Endothelial cell of umbilical vein (primary cell): ENCODE measurements at places on chromosomes 4 and X. TPM values are rescaled to one million over a fixed set of nuclear protein-coding genes. Genes with fewer than 3 reads are reported as not detected.
A peak's percentile ranks its signal among the peaks of the same experiment; 100 is the strongest.

DNA sequence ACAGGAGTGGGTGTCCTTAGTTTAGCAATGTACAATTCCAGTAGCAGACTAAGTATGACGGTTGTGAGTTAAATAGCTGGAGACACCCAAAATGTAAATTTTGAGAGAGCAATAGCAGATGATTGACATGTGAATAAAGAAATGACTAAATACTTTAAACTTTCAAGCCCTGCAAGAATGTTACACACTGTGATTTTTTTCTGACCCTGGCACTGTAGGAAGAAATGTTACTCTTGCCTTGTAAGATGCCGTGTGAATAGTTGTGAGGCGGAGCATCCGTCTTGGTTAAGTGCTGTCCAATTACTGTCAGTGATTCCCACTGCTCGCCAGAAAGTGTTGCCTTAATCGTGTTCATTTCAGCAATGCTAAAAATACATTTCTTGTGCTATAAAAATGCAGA, 1248.1 kb downstream of the RAPGEF2 start:
- H3K27me3 ChIP-seq: no peaks in the 10 kb centered on the region
- no peak overlapping the region for H3K27ac ChIP-seq
- no peak for DNase-seq
- H3K36me3 ChIP-seq: no peaks in the 10 kb centered on the region

- H3K36me3 ChIP-seq: no peaks in the 10 kb centered on the region
- no peaks in the 10 kb centered on the region for H3K27me3 ChIP-seq
- peaks cover 10% of the 10 kb centered on the region for H3K4me1 ChIP-seq
- DNase-seq: no peak
- H3K27ac ChIP-seq: peak overlapping the region; percentile 58
Measured at GRCh38 chr4:25914670-25915352, 791 bp downstream of the SMIM20 start.

- no peak overlapping the region for H3K4me3 ChIP-seq
- peak; percentile 92 for DNase-seq
- H3K27ac ChIP-seq: peak overlapping the region; percentile 77
- no peaks in the 10 kb centered on the region for H3K27me3 ChIP-seq
- H3K36me3 ChIP-seq: no peaks in the 10 kb centered on the region
Measured at GRCh38 chrX:115023139-115023538, 5.7 kb upstream of the IL13RA2 start.

- peaks cover 9% of the 10 kb centered on the region for H3K27me3 ChIP-seq
- DNase-seq: no peak
- H3K4me1 ChIP-seq: no peaks in the 10 kb centered on the region
- no peak overlapping the region for H3K27ac ChIP-seq
- no peaks in the 10 kb centered on the region for H3K36me3 ChIP-seq
- no peak overlapping the region for H3K4me3 ChIP-seq
Measured at GRCh38 chr4:16067515-16067914, 16.3 kb downstream of the PROM1 start.

GRCh38 chr4:123443401-123444289, 47.0 kb downstream of the SPRY1 start:
- DNase-seq: no peak
- H3K36me3 ChIP-seq: no peaks in the 10 kb centered on the region
- H3K4me3 ChIP-seq: no peak overlapping the region
- peak overlapping the region; percentile 45 for H3K27ac ChIP-seq
- H3K27me3 ChIP-seq: no peaks in the 10 kb centered on the region

GRCh38 chr4:47690611-47691010, 147.3 kb downstream of the CORIN start:
- H3K36me3 ChIP-seq: no peaks in the 10 kb centered on the region
- DNase-seq: no peak
- no peaks in the 10 kb centered on the region for H3K27me3 ChIP-seq
- no peak overlapping the region for H3K27ac ChIP-seq
- H3K4me3 ChIP-seq: no peak overlapping the region

DNA sequence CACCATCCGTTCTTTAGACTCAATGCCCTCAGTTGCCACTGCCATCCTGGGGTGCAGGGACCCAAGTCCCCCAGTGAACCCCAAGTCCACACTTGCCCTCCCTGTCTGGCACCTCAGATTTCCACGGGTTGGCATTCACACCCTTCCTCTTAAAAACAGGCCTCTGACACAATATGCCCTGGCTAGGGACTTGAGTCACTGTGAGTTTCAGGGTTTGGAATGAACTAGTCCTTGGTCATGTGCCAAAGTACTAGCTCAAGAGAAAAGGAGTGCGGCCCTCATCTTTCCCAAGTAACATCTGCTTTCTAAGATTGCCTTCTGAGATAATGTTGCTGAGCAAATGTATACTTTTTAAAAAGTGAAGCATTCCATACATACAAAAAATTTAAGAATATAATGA, 134.0 kb downstream of the MID1 start:
- H3K27ac ChIP-seq: no peak overlapping the region
- H3K4me3 ChIP-seq: no peak overlapping the region
- peaks cover 25% of the 10 kb centered on the region for H3K4me1 ChIP-seq
- no peaks in the 10 kb centered on the region for H3K27me3 ChIP-seq
- peak; percentile 38 for DNase-seq

HSD17B11 gene
- 16.0 and 21.1 TPM in 2 replicates for total RNA-seq

APEX2 gene
- 22.7 and 26.6 TPM in 2 replicates for total RNA-seq

HERC5 gene
- total RNA-seq: 0.30 and 0.91 TPM in 2 replicates

NBDY gene
- 57.3 and 62.2 TPM in 2 replicates for total RNA-seq

MEPE gene
- not detected in 2 replicates for total RNA-seq
